ENCODE measurements at places on chromosomes 2 and 18. TPM values are rescaled to one million over a fixed set of nuclear protein-coding genes. Genes with fewer than 3 reads are reported as not detected.
A peak's percentile ranks its signal among the peaks of the same experiment; 100 is the strongest.

- no peak for DNase-seq
Measured at GRCh38 chr2:44692821-44693220, 248.7 kb upstream of the SIX3 start.

GRCh38 chr2:39730685-39731302 is 48.3 kb downstream of the THUMPD2 start:
- no peak for DNase-seq

- peak; percentile 17 for DNase-seq
Measured at GRCh38 chr2:23436346-23437098, 51.5 kb downstream of the KLHL29 start.

DNA sequence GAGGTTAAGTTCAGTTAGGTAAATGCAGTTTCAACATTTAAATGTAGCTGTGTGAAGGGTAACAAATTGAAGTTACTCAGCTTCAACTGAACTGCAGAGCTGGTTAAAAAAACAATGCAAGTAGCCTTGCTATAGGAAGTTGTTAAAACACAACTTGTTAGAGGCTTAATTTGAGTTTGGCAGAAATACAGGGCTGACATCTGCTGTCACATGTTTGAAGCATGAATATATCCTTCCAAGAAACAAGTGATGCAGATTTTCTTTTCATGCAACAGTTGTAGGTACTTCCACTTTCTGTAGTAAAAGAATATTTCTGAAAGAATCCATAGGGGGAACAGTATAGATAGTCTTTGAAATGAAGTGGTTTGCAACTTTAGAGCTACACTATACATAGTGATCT is 208.7 kb upstream of the RASGRP3 start:
- no peak for DNase-seq

DNA sequence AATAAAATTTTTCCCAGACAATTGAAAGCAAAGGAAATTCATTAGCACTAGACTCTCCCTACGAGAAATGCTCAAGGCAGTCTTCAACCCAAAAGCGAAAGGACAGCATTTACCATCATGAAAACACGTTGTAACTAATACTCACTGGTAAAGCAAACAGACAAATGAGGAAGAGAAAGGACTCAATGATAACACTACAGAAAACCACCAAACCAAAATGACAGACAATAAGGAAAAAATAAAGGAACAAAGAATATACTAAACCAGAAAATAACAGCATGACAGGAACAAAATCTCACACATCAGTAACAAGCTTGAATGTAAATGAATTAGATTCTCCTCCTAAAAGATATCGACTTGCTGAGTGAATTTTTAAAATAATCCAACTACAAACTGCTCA is 190.7 kb downstream of the NOL4 start:
- no peak for DNase-seq

GRCh38 chr2:69217333-69218080 is 169.5 kb downstream of the GFPT1 start:
- no peak for DNase-seq

- DNase-seq = no peak
Measured at GRCh38 chr18:35030277-35030989, 10.8 kb upstream of the MAPRE2 start.

DNA sequence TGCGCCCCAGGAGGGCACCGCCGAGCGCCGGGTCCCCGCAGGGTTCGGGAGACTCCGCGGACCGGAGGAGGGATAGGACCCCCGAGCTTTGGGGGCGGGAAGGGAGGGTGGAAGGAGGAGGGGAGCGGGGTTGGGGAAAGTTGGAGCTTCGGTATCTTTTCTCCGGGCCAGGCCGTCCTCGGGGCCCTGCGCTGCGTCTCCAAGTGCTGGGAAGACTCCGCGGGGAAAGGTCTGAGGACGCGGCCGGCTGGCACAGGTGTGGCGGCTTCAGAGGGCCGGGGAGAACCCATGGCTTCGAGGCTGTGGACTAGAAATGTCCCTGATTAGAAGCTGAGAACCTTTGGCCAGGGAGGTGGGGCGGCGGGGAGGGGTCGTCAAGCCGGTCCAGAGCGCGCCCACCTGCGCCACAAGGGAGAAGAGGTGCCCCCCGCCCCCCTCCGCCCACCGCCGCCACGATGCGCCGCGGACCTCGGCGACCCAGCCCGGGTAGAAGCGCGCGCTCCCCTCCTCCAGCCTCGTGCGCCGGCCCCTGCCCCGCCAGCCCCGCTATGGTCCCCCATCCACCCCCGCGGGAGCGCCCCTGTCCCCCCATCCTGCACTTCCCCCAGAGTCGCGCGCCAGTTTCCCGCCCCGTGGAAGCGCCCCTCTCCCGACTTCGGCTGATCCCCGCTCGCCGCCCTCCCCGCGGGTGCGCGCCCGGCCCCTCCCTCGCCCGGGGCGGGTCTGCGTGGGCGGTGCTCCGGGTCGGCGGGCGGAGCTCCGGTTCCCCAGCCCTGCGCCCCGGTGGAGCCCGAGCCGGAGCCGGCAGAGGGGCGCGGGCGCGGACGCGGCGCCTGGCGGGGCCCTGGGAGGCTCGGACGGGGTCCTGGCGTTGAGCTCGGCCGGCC is at the start of gene SNTG2:
Gene SNTG2 (plus strand): TSS at position 770 of the 887 bp plus-strand sequence. CDS start 148 bp downstream, outside the sequence.
- DNase-seq = no peak

DNA sequence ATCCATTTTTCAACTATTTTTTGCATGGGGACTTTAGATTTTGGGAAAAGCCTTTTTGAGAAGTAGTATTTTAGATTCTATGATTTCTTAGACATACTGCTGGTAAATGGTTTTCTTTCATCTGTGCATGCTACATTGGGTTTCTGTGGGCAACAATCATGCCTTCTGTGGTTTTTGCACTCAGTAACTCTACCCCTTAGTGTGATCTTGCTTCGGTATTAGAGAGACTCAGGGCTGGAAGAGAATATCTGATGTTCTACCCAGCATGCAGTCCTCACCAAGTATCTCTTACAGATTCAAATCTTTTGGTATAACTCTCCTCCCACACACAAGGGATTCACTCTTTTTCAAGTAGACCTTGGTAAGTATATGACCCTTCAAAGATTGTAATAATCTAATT is 183.0 kb downstream of the PMAIP1 start:
- no peak for DNase-seq

DNA sequence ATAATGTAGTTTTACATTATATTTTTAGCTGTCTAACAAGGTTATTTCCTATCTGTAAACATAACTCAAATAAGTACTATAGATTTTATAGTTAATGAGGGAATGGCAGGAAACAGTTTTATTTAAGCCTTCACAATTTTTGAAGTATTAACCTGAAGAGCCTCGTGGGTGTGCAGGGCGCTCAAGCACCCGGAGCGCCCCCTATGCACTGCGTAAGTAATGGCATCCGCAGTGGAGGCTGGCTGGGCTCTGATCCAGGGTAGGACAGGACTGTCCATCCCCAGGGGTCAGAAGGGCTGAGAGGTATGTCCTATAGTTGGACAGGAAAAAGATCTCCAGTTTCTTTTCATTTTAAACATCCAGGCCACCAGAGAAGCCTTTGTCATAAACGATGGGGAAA is 8.2 kb upstream of the GBX2 start:
- no peak for DNase-seq

- DNase-seq = no peak
Measured at GRCh38 chr2:47488870-47489584, 86.1 kb downstream of the MSH2 start.

Gene HOXD1
- 0.15 TPM for total RNA-seq

Gene SCN7A
- total RNA-seq = 13.3 TPM

Gene NOP58
- 74.7 TPM for total RNA-seq

Gene RND3
- total RNA-seq = 89.1 TPM

Gene RAX
- total RNA-seq = not detected

Gene ANO7
- 0.98 TPM for total RNA-seq

Measured in breast epithelium (tissue), 4 donors.